ENCODE measurements at places on chromosomes 11 and 22.

DNA sequence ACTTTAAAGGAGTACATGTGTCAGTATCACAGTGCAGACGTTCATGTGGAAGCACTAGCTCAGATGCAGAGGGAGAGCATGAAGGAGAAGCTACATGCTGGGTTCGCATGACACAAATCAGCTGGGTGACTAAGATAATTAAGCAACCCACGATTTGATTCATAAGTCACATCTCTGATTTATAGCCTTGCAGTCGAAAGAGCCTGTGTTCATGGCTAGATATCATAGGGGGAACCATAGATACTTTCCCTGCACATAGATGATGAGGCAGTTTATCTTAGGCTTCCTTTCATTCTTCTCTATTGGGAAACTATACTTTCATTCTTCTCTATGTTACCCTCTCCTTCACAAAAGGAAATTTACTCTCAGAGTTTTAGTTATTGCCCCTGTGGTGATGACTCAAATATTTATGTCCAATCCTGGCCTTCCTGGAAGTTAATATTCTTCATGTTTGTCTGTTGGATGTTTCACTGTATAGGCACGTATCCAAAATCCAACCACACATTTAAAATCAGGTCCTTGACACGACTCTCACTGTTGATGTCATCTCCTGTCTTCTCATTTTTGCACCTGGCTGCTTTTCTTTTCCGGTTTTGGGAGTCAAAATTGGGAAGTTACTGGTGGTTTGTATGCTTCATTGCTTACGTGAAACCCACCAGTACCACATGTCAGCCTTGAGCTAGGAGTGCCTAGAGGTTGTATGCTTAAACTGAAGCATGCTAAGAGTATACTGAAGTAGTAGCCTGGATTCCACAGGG lies 56.3 kb upstream of the SLC5A12 start:
- DNase-seq, result no peak

DNA sequence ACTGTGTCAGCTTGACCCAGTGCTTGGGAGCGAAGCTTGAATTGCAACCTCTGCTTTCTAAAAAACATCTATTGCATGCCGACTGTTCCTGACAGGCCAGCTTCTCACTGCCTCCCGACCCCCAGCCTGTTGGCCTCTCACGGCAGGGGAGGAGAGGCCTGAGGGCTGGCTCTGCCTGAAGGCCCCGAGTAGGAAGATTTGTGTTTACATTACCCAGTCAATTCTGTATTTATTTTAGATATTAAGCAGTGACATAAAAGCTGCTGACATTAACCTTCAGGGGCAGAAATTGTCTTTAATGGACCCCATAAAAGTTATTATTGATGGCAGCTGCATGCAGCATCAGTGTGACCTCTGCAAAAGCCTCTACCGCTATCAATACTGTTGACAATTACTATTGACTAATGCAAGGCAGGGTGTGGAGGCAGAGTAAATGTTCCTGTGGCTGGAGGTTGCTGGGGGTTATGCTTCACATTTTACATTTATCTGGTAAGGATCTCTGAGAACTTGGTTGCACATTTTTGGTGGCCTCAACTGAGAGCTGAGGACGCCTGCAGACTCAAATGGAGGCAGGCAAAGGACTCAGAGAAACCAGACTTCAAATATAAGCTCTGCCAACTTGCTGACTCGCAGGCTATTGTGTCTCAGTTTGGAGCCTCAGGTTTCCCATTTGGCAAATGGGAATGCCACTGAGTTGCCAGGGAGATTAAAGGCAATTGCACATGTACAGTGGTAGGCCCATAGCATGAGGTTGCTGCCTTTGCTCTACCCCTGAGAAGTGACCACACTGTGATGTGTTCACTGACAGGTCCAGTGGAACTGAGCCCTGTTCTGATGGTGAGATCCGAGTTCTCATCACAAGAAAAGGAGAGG lies 380.5 kb downstream of the TENM4 start:
- no peak for DNase-seq

DNA sequence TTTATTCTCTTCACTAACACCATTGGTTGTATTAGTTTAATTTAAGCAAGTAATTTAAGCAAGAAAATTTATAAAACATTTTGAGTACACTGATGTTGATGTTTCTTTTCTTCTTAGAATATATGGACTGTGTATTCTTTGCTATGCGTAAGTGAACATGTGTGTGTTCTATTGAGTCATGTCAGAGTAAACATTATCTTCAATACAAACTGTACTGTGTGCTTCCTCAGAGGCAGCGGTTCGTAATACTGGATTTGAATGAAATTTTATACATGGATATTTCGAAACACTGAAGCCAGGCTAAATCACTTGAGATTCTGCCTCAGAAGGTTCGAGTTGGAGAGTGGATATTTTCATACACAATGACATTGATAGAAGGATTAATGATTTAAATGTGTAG lies 452.6 kb downstream of the LUZP2 start:
- no peak for DNase-seq

DNA sequence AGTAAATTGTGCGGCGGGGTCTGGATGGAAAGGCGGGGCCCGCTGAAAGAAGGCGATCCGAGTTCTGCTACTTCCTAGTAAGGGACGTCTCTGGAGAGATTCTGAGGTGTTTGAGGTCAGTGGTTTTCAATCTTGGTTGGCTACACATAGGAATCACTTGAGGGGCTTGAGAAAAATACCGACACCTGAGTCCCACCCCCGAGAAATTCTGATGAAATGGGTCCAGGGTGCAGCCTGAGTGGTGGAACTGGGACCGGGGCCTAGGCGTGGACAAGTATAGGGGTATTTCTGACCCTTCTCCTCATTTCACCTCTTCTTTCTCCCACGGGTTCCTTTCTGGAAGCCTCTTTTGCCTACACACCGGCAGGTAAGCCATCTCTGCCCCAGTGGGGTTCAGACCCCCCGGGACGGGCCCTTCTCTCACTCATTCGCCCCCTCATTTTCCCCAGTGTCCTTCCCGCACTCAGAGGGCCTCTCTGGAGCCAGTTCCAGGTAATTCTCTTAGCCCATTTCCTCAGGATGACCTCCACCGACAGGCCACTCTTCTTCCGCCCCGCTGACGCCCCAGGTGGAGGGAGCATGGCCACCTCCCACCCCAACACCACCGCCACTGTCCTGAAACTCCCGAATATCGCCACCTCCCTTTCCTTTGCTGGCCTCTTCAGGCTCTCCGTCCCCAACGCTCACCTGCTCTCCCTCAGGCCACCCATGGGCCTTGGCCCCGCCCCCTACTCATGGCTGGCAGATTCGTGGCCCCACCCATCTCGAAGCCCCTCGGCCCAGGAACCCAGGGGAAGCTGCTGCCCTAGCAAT lies 11.8 kb downstream of the ROBO3 start:
- DNase-seq, result no peak
